ENCODE measurements at places on chromosomes 2 and 18.

GRCh38 chr18:60996822-60997221, 336.4 kb upstream of the CDH20 start:
- no peak for DNase-seq

GRCh38 chr2:20391951-20392699, 41.5 kb upstream of the PUM2 start:
- no peak for DNase-seq

DNA sequence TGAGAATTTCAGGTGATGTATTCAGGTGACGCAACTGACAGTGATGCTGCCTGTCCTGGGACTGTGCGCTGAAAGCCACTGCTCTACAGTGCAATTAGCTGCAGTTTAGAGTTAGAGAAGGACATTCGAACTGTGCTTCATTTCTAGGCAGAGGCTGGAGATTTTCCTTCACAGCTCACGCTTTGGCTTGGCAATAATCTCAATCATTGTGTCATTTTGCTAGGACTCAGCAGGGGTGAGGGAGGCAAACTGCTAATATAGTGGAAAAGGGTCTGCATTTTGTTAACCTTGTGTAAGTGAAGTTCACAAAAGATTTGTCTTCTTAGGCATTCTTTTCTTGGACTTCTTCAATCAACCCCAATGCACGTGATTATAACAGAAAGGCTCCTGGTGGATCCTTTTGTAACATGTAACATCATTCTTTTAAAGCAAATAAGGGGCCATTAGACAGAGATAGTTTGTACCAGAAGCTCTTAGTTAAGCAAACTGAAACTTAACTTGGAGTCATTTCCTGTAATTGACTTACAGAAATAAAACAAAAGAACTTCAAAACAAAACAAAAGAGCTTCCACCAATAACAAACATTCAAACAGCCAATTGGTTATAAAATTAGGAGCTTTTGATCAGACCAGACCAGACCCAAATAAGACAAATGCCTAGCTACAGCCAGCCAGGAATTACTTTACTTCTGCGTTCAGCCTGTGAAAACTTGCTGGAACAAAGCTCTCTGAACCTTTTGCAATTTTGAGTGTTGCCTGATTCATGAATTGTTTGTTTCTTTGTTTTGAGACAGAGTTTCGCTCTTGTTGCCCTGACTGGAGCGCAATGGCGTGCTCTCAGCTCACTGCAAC, 1376.3 kb upstream of the CELF4 start:
- no peak for DNase-seq

- DNase-seq: no peak
These were observed 32.9 kb downstream of the ZC3H15 start for GRCh38 chr2:186518945-186519344.

- no peak for DNase-seq
These were observed 108.2 kb upstream of the CAPN13 start for GRCh38 chr2:30915486-30915885.

DNA sequence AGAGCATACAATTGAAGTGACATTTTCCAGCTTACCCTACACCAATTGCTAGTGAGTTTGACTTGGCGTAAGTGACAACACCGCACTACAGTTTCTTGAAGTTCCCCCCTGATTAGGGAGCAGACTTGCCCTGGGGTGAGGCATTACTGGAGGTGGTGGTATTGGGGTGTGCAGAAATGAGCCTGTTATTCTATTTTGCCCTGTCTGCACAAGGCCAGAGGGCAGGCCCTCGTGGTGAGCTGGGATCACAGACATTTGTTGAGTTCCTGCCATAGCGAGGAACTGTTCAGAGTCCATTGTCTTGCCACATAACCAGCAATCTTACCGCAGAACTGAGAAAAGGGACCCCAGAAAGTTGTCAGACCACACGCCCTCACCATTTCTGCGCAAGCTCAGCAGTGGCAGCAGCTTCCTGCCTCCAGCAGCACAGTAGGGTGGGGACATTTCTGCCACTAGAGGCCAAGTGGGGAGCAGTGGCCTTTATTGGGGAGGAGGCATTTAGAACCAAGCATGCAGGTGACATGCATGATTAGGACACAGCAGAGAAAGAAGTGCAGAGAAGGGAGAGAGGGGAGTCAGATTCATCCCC, 103.6 kb upstream of the BCL2L11 start:
- no peak for DNase-seq

Measured in NCI-H1048 (cell line).